Left ventricle myocardium superior (tissue), 1 donor: ENCODE measurements at places on chromosomes 5 and 9. TPM values are rescaled to one million over a fixed set of nuclear protein-coding genes. Genes with fewer than 3 reads are reported as not detected.

TAF11L2 gene
- total RNA-seq = not detected

PDCD1LG2 gene
- 2.3 TPM for total RNA-seq

DRD1 gene
- total RNA-seq = not detected

SLC4A9 gene
- total RNA-seq = not detected

DND1 gene
- total RNA-seq = 0.67 TPM

SNX18 gene
- total RNA-seq = 20.9 TPM

ARSI gene
- total RNA-seq = 0.25 TPM

MRPL36 gene
- 66.7 TPM for total RNA-seq

RAD1 gene
- 23.7 TPM for total RNA-seq

MEIKIN gene
- total RNA-seq = not detected

TSSK1B gene
- total RNA-seq = not detected

ARL14EPL gene
- total RNA-seq = not detected

ZNF366 gene
- 8.9 TPM for total RNA-seq

CHSY3 gene
- total RNA-seq = 0.62 TPM

SETD9 gene
- total RNA-seq = 18.9 TPM

CMBL gene
- total RNA-seq = 48.6 TPM

NMUR2 gene
- total RNA-seq = 0.20 TPM

SLC34A1 gene
- not detected for total RNA-seq

IFNA7 gene
- total RNA-seq = not detected

CCDC192 gene
- not detected for total RNA-seq

C5orf52 gene
- not detected for total RNA-seq

GRAMD2B gene
- 35.2 TPM for total RNA-seq

KCNV2 gene
- total RNA-seq = not detected

RXRA gene
- 90.8 TPM for total RNA-seq

ENHO gene
- 0.40 TPM for total RNA-seq

LHFPL2 gene
- 5.4 TPM for total RNA-seq
